ENCODE measurements at places on chromosomes 6 and 20.

DNA sequence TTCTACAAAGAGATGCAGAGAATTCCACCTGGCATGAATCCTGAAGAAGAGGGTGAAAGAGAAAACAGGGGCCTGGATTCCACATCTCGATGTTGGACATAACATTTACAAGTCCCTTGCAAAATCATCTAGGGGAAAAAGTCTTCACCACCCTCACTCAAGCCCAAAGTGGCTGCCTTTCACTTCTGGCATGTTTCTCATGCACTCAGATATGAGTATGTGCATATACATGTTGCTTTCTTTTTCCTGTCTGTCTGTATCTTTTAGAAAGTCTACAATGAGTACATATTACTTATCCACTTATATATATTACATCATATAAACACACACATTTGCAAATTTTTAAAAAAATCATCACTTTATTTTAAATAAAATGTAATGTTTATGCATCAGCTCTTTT lies 159.3 kb downstream of the KIF6 start:
- no peak for DNase-seq

DNA sequence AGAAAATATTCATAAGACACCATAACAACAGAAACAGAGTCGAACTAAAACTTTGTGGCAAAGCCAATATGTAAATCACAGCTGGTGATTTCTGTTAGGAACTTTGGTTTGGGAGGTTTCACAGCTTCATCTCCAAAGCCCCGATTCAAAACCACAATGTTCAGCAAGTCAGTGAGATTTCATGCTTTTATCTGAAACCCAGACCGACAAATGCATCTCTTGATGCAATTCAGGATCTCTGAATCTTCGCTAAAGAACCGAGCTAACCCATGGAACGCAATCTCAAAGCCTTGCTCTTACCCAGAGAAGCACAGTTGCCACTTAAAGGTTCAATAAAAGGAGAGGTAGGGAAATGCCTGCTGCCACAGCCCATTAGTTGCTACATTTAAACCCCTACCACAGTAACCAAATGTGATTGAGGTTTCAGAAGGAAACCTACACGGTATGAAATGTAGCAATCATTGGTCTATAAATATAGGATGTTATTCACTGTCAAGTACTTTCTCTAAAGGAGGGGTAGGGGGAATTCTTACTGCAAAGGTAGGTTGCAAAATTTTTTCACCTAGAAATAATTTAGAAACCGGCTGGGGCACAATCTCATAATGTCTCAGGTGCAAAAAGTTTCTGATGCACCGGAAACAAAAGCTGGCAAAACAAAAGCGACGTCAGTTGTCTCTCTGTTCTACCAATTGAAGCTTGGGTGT lies 381.0 kb upstream of the ARID1B start:
- no peak for DNase-seq

- no peak for DNase-seq
These were observed 275.8 kb downstream of the FARS2 start for GRCh38 chr6:5537132-5537531.

GRCh38 chr6:149063468-149063867 lies 254.0 kb upstream of the TAB2 start:
- DNase-seq: no peak

DNA sequence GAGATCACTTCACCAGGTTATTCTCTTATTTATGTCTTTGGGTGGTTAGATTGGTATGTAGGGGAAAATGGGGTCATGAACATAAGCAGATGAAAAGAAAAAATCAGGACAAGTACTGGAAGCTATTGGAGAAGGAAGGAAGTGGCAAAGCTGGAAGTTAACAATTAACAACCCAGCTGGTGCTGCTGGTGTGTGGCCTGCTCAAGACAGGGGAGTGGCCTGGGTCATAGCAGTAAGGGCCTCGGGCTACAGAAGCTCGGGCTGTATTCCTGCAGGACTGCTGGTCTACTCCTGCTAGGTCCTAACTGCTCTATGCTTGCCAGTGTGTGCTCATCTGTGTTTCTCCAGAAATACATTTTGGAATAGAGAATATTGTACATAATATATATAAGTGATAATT lies 19.6 kb downstream of the MYLIP start:
- no peak for DNase-seq

DNA sequence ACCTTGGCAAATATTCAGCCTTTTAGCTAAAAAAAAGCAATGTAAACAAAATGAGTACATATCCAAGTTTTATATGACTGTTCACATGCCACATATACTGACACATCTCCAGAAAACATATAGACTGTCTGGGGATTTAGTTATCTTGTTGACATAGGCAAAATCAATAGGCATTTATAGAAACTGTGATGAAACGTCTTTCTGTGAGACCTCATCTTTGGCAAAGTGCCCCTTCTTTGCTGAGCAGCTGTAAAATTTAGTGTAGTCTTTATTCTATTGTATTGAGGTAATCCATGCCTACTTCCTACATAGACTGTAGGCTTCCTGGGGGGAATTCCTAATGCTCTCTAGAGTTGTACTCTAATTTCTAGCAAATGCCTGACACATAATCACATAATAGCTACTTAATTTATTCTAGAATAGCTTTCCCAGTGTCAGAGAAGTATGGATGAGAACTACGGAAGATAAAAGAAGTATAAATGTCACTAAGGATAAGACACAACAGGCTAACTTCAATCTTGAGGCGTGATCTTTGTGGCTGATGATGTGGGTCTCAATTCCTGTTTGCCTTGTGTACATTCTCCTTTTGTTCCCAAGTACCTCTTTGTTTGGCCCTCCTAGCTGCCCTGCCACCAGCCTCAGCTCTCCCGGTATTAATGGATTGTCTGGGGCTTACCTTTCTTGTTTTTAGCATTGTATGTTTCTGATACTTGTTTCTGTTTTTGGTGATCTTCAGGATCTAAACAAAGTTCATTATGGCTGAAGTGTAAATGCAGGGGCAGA lies 30.6 kb downstream of the PTCHD4 start:
- DNase-seq: peak; percentile 40

DNA sequence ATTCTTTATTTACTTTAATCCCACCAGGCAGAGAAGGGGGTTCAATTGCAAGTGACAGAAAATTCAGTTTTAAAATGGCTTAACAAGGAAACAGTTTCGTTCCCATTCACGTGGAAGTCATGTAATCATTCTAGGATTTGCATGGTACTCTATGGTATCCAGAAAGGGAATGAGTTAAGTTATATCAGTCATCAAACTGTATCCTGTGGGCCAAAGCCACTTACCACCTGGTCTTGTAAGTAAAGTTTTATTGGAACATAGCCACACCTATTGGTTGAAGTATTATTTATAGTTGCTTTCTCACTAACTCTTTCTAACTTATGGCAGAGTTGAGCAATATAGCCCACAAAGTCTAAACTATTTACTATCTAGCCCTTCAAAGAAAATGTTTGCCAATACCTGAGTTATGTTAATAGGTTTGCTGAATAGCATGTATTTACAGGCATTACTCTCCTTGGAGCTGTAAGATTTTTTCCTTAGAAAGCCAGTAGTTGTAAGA lies 10.2 kb upstream of the MMS22L start:
- no peak for DNase-seq

DNA sequence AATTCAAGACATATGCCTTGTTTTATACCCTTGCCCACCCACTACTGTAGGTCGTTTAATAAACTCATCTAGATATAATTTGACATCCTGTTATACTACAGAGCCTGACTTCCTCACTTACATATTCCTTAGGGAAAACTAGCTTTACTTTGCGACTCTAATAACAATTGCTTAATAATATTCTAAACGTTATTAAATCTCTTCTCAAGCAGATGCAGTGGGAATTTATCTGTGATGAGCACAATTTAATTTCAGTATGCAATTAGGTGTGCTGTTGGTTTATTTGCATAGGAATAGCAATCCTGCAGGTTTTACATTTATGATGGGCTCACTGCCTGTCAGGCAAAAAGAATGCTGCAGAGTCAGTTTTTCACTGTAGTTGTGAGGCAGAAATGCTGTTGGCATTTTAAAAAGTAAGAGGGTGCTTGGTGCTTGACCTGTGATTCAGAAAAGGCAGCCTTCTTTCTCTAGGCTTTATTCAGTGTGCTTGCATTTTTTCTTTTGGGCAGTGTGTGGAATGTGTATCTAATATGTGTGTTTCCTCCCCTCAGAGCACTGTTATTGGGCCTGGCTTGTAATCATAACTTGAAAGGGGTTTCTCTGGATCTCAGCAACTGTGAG lies 152.3 kb upstream of the SCGN start:
- peak; percentile 30 for DNase-seq

DNA sequence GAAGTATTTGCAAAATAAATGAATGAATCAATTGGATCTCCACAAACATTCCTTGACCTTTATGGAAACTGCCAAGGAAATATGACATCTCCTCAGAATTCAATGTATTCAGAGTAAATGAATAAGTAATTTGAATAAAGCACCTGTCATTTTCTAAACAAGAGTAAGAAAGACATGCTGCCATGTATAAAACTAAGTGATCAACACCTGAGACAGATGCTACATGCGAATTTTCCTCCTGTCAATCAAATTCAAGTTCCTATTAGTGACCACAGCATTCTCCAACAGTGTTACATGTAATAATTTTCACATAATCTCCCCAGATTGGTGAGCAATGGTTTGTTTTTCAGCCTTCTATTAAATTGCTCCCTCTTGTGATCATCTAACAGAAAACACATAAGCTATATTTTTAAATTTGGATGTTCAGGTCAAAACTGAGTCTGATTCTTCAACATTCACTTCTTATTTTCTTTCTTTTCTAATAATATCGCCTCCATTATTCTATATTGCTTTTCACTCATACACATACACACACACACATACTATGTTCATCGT lies 163.2 kb upstream of the RNF217 start:
- no peak for DNase-seq

- DNase-seq: no peak
These were observed 223.6 kb downstream of the TTLL2 start for GRCh38 chr6:167548451-167548850.

- no peak for DNase-seq
These were observed 45.2 kb downstream of the SPTLC3 start for GRCh38 chr20:13054011-13054410.

DNA sequence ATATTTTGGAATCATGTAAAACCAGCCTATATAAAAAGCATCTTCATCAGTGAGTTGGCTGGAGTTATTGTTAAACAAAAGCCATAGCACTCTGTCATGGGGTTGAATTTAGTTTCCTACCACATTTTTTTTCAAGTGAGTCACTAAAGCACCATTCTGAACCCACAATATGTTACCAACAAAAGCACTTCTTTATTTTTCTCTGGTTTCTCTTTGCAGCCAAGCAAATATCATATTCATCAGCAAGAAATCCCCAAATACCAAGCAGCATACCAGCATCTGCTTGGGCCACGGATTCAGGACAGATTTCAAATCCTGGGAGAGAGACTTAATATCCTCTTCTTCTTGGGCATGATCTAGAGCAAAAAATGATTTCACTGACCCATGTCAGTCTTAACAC lies 441.4 kb downstream of the BCKDHB start:
- peak; percentile 94 for DNase-seq

DNA sequence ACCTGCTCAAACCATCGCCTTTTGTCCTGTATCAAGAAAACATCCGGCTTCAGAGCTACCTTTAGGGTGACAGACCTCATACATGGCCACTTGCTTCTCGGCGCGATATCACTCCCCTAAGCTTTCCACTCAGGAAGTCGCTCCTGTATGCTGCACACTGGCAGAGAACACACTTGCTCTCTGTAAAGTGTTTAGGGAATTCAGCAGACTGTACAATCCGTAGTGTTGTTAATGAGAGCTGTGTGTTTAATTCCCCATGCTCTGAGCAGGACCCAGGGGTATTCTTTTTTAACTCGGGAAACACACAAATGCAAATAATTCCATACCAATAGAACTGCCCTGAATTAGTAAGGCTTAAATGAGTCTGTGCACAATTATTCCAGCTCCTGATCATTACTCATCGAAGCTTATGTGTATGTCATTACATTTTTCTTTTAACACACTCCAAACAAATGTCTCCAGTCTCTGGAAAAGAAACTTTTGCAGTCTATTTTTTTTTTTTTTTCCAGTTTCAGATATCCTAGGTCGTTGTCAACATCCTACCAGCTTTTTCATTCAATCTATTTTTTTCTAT lies 338.7 kb upstream of the ARID1B start:
- DNase-seq: peak; percentile 28

DNA sequence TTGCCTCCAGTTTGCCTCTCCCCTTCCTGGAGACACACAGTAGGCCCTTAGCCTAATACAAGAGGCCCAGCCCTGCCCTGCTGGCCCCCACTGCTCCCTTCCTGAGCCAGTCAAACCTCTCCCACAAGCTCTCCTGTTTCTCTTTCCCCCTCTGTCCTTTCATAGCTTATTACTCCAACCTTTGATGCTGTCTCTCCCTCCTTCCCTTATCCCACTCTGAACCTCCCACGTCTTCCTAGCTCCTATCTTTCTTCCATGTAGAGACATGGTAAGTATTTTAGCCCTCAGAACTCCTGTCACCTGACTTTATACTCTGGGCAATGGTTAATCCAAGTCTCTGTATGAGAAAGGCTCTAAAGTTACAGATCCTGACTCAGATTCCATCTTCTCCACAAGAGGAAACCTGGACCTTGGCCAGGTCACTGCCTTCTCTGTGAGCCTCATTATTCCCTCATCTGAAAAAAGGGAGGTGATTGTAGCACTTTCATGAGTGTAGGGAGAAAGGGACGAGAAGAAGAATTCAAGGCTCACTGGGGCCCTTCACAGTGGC lies 6.7 kb downstream of the TGIF2 start:
- peak; percentile 28 for DNase-seq

- DNase-seq: no peak
These were observed 406.2 kb upstream of the MMS22L start for GRCh38 chr6:97689078-97689754.

DNA sequence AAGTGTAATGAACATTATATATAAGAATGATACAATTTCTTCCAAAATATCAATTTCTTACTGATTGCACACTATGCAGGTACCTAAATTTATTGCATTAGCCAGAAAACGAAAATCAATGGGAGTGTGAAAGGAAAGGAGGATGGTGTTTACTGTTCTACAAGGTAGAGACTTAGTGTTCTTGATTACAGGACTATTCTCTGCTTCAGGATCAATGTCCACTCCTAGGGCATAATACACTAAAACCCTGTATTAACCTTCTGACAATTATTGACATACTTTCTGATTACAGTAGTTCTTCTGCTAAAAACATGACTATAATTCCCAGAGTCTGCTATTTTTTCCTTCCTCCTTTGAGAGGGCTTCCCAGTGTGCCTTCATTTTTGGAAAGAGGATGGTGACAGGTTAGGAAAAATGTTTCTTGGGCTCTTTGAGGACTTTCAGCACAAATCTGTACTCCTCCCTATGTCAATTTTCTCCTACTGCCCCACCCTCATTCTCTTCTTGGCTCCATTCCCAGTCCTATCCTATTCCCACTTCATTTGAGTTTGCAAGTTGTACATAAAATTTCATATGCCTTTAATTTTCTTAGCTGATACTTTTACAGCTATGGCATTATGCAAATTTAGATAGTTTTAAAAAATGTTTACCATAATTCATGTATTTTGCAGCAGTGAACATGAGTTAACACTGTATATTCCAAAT lies 278.9 kb downstream of the CENPW start:
- no peak for DNase-seq

GRCh38 chr6:125546841-125547251 lies 202.6 kb upstream of the HEY2 start:
- peak; percentile 12 for DNase-seq

- no peak for DNase-seq
These were observed 139.1 kb downstream of the LAMA2 start for GRCh38 chr6:129022011-129022553.

GRCh38 chr6:13113376-13113775 lies 215.0 kb downstream of the TBC1D7 start:
- DNase-seq: no peak

GRCh38 chr20:43843965-43844660 lies 70.5 kb upstream of the TOX2 start:
- DNase-seq: no peak

Measured in fibroblast of upper back skin (primary cell).